ENCODE measurements at places on chromosomes 2 and 18.

GRCh38 chr2:43084699-43085091, 141.7 kb downstream of the ZFP36L2 start:
- no peak for DNase-seq

GRCh38 chr2:136246086-136246669, 128.2 kb upstream of the CXCR4 start:
- peak; percentile 17 for DNase-seq

DNA sequence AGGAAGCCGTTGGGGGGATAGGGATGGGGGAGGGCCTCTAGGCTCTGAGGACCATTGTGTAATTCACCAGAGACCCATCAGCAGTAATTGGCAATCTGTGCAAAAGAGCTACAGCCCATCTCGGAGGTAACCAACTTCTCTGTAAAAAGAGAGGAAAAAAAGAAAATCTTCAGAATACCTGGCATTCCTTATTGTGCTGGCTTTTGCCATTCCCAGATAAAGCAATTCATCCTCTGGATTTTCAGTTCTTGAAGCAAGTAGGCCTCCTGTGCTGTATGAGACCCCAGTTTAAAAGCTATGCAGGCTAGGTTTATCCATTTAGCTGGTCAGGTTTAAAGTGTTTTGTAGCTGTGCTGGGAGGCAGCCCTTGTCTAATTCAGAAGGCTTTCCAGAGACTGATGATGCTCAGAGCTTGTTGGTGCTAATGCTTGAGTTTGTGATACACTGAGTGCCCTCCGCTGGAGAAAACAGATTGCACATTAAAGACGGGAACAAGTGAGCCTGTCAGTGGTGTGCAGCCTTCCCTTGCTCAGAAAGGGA, at the start of gene LRRTM4:
TSS of gene LRRTM4 (minus strand) at position 446 of the 540 bp plus-strand sequence.
- DNase-seq, result peak; percentile 23

GRCh38 chr2:172433144-172433543, 5.8 kb downstream of the ITGA6 start:
- no peak for DNase-seq

GRCh38 chr2:65729246-65729645, 296.8 kb upstream of the SPRED2 start:
- DNase-seq, result no peak

DNA sequence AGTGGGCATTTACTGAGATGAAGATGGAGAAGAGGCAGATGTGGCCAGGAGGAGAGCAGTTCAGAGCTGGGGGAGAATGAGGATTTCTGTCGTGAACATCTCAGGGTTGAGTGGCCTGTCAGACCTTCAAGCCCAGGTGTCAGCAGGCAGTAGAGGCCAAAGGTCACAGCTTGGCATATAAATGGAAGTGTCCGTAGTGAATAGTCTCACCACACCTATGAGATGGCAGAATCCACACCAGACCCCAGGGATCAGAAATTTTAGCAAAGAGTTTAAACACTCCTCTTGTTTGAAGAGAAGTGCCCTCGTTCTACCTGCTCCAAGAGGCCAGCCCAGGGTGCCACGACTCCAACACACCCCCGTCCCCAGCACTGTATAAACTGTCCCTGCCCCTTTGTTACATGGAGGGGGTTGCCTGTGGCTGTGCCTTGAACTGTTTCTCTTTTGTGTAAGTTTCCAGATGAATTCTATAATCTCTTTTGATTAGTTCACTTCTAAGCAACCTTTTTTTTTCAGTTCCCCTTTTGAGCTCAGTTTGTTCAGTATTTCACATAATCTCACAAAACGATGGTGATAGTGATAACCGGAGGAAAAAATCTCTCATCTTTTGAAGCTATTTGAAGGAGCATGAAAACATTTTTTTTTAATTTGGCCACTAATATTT, 69.0 kb upstream of the TTC39C start:
- DNase-seq, result no peak

DNA sequence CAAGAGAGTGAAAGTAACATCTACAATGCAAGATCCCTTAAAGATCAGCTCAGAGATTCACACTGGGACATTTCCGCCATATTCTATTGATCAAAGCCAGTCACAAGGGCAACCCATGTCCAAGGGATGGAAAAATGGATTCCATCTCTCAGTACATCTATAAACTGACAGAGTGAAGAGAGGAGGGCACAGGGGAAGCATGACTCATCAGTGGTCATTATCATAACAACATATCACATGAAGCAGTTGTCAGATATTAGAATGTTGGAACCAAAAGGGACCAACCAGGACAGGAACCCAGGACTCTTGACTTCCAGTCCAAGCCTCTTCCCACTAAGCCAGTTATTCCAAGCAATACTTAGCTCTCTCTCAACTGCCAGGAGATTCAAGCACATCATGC, 54.9 kb upstream of the IGFBP2 start:
- DNase-seq, result no peak

DNA sequence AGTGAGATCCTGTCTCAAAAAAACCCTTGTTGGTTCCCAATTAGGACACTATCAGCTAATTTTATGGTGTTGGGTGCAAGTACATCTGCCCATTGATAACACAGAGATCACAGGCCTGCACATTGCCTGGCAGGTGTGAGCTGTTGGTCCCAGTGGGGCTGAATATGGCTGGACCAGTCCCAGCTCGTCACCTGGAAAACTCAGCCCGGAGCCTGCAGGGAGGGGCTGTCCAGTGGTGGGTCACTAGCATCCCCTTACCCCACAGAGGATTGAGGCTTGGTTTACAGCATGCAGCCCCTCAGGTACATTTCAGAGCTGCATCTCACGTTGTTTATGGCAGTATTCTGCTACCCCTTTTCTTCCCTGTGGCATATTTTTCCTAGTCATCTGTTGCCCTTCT, 40.8 kb upstream of the CHMP1B start:
- no peak for DNase-seq

DNA sequence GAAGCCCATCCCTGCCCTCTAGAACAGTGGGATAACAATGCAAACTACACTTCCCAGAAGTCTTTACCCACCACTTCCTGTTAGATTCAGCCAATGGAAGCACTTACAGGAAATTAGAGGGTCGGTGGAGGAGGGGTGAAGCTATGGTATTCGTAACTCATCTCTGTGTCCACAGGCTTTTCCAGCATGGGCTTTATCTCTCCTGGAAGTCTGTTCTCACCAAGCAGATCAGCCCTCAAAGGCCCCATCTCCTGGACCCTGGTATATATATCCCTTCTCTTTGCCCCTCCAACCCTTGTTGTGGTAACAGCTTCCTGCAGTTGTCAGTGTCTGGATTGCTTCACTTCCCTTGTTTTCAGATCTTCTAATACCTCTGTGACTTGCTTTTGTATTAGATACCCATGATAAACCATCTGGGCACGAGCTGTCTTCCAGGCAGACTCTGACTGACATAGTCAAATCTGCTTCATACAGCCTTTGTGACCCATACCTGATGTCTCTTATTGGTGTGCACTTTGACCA, 475.0 kb upstream of the POU3F3 start:
- peak; percentile 95 for DNase-seq

All from Kasumi-1 (cell line).